ENCODE measurements at places on chromosomes 7 and 10. TPM values are rescaled to one million over a fixed set of nuclear protein-coding genes. Genes with fewer than 3 reads are reported as not detected.
A peak's percentile ranks its signal among the peaks of the same experiment; 100 is the strongest.

GRCh38 chr10:66837335-66837734 lies 88.5 kb upstream of the LRRTM3 start:
- no peaks in the 10 kb centered on the region for H3K36me3 ChIP-seq
- H3K27ac ChIP-seq: no peak overlapping the region
- H3K4me1 ChIP-seq: no peaks in the 10 kb centered on the region

- no peaks in the 10 kb centered on the region for H3K27me3 ChIP-seq
- H3K4me3 ChIP-seq: no peak overlapping the region
- DNase-seq: no peak
- H3K4me1 ChIP-seq: peaks cover 23% of the 10 kb centered on the region
- H3K36me3 ChIP-seq: no peaks in the 10 kb centered on the region
Measured at GRCh38 chr10:117471344-117471874, 71.1 kb upstream of the EMX2 start.

DNA sequence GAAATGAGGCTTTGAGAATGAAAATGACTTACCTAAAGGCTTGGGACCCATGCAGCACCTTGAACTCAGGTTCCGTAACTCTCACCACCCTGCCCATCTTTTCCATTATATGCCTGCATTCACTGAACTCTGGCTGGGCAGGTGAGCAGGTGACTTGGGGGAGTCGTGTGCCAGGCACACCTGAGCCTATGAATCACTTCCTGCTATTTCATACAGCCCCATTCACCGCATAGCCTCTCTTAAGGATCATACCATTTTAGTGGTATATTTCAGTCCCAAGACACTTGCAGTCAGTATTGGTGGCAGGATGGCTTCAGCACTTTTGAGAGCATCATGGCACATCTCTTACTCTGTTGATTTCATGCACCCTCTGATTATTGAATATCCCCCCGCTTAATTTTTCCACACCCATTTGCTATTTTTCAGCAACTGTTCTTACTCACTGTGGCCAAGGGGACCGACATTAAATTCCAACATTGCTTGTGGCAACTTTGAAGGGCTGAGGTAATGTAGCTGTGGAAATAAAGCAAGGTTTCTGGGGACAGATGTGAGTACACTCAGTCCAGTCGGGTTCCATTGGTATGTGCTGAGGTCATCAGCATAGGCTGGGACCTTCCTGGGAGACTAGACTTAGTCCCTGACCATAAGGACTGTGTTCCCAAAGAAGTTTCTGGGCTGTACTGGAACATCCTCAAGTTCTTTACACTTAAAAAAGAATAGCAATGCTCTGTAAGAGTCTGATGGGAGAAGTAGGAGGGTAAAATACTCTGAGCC lies 39.8 kb upstream of the ZNF438 start:
- peak; percentile 72 for DNase-seq
- H3K4me3 ChIP-seq: no peak overlapping the region
- no peaks in the 10 kb centered on the region for H3K36me3 ChIP-seq
- peak overlapping the region; percentile 8 for H3K27ac ChIP-seq
- H3K4me1 ChIP-seq: peaks cover 44% of the 10 kb centered on the region

DNA sequence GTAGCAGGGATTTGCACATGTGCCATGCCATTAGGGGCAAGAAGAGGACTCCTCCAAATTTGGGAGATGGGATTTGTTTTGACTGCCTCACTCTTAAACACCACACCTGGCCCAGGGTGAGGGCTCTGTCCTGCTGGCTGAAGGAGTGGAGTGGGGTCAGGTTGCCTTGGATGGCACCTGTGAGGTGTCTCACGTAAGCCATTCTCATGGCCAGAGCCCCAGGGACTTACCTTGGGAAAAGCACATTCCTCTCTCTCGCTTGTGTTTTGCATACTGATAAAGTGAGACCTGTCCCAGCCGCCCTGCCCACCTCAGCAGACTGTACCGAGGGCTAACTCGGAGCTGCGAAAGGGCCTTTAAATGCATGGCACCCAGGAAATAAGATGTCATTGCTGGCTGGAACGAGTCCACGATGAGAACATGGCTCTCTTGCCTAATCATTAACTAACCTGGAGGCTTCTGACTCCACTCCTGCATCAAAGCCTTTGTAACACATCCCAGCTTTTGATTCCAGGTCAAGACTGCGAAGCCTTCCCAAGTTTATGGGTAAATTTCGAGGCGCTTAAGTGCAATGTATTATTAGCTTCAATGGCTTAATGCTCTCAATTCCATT lies 184.0 kb upstream of the RNF32 start:
- no peaks in the 10 kb centered on the region for H3K27me3 ChIP-seq
- no peak for DNase-seq
- no peak overlapping the region for H3K27ac ChIP-seq
- H3K4me1 ChIP-seq: no peaks in the 10 kb centered on the region

- no peak for DNase-seq
- no peaks in the 10 kb centered on the region for H3K27me3 ChIP-seq
- peaks cover 12% of the 10 kb centered on the region for H3K36me3 ChIP-seq
- H3K4me3 ChIP-seq: no peak overlapping the region
Measured at GRCh38 chr7:66768865-66769832, 28.6 kb downstream of the RABGEF1 start.

- no peak overlapping the region for H3K4me3 ChIP-seq
- no peak overlapping the region for H3K27ac ChIP-seq
- peaks cover 10% of the 10 kb centered on the region for H3K27me3 ChIP-seq
- H3K4me1 ChIP-seq: no peaks in the 10 kb centered on the region
- no peaks in the 10 kb centered on the region for H3K36me3 ChIP-seq
- no peak for DNase-seq
Measured at GRCh38 chr7:117716707-117717299, 156.4 kb downstream of the CTTNBP2 start.

DNA sequence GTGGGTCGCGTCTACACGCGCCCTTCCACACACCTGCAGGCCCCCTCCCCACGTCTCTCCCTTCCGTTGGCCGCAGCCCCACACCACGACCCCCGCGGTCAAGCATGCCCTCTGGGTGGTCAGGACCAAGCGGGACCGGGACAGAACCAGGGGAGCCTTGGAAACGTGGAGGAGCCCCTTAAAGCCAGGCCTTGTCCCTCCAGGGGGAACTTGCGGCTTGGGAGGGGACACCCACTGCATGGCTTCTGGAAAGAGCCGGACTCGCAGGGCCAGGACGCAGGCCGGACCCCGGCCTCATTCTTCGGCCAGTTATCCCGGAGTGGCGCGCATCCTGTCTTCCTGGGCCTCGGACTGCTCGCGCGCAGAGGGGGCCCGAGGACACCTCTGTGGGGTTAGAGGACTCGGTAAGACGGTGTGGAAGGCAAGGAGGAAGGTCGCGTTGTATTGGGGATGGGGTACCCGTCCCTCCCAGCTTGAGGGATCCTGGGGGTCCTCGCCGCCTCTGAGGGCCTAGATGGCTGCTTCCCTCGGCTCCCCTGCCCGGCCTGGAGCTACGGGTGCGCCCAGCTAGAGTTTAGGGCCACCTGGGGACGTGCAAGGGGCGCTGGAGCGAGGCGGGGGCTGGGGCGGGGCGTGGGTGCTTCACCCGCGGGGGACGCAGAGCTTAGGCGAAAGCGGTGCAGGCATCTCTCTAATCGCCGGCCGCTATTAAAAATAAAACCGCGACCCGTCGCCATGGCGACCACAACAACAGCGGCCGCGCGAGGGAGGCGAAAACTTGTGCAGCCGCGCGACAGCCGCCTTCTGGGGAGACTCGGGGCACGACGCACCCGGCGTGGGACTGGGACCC lies 1.8 kb upstream of the PDGFA start:
- H3K4me1 ChIP-seq: no peaks in the 10 kb centered on the region
- peak overlapping the region; percentile 53 for H3K4me3 ChIP-seq
- no peak overlapping the region for H3K27ac ChIP-seq
- no peaks in the 10 kb centered on the region for H3K36me3 ChIP-seq
- peaks cover 33% of the 10 kb centered on the region for H3K27me3 ChIP-seq

DNA sequence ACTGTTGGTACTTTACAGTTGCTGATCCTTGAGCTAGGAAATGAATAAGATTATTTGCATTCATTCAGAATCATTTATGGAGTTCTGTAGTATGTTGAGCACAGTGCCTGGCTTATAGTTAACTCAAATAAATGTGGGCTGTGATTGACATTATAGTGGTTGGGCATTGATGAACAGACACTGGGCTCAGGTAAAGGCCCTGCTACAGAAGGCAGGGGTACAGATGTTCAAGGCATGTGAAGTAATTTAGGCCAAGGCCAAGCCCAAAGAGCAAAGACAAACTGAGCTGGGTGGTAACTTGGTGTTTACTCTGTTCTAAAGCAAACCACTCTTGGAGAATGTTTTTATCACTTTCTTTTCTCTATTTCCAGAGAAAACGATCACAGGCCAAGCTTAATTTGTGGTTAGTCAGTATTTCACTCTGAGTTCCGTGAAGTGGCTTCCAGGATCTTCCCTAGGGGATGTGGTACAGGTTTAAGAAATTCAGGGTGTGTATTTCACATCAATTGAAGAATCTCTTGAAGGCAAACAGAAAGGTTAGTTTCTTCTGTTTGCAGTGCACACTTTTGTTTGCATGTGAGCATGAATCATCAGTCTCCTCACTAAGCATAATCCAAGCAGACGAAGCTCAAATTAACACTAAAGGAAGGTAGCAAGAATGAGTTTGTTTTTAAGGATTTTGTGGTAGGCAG lies 113.9 kb upstream of the PRR15 start:
- no peak overlapping the region for H3K27ac ChIP-seq
- H3K4me1 ChIP-seq: no peaks in the 10 kb centered on the region
- no peaks in the 10 kb centered on the region for H3K36me3 ChIP-seq
- DNase-seq: no peak
- no peak overlapping the region for H3K4me3 ChIP-seq

STEAP1B gene
- 24.9 TPM for polyA plus RNA-seq

CUEDC2 gene
- 85.9 TPM for polyA plus RNA-seq

VCL gene
- polyA plus RNA-seq: 177 TPM

PTPN12 gene
- 21.7 TPM for polyA plus RNA-seq

PDZD7 gene
- 1.1 TPM for polyA plus RNA-seq

LIPM gene
- polyA plus RNA-seq: not detected

RARRES2 gene
- polyA plus RNA-seq: not detected

GIMAP5 gene
- polyA plus RNA-seq: not detected

CHAT gene
- not detected for polyA plus RNA-seq

AGMO gene
- polyA plus RNA-seq: not detected

TLX1 gene
- not detected for polyA plus RNA-seq

PDE6C gene
- 0.08 TPM for polyA plus RNA-seq

Measured in GM23248 (cell line).